Progenitor cell of endocrine pancreas (in vitro differentiated cells): ENCODE measurements at places on chromosomes 16 and 17.

DNA sequence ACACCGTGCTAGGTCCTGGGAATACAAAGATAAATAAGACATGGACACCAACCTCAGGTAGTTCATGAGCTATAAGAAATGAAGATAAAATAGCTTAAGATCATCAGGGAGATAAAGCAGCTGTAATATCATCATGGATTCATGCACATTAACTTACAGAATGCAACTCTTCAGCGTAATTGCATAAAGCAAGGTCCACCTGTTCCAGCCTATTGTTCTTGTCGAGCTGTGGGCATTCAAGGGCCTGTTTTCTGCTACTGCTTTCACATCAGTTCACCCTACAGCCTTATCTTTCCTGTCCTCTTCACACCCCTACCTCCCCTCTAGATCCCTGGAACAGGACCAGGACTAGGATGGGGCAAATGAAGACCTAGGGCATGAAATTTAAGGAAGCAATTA is 133.9 kb downstream of the SPACA3 start:
- H3K27me3 ChIP-seq = peaks cover 29% of the 10 kb centered on the region
- H3K36me3 ChIP-seq = no peaks in the 10 kb centered on the region
- H3K27ac ChIP-seq = no peak overlapping the region

GRCh38 chr16:86306811-86307513 is 203.4 kb upstream of the FOXF1 start:
- no peak overlapping the region for H3K27ac ChIP-seq
- no peak overlapping the region for H3K4me3 ChIP-seq
- no peaks in the 10 kb centered on the region for H3K4me1 ChIP-seq
- H3K27me3 ChIP-seq = peaks cover 39% of the 10 kb centered on the region
- DNase-seq = no peak
- no peaks in the 10 kb centered on the region for H3K36me3 ChIP-seq

DNA sequence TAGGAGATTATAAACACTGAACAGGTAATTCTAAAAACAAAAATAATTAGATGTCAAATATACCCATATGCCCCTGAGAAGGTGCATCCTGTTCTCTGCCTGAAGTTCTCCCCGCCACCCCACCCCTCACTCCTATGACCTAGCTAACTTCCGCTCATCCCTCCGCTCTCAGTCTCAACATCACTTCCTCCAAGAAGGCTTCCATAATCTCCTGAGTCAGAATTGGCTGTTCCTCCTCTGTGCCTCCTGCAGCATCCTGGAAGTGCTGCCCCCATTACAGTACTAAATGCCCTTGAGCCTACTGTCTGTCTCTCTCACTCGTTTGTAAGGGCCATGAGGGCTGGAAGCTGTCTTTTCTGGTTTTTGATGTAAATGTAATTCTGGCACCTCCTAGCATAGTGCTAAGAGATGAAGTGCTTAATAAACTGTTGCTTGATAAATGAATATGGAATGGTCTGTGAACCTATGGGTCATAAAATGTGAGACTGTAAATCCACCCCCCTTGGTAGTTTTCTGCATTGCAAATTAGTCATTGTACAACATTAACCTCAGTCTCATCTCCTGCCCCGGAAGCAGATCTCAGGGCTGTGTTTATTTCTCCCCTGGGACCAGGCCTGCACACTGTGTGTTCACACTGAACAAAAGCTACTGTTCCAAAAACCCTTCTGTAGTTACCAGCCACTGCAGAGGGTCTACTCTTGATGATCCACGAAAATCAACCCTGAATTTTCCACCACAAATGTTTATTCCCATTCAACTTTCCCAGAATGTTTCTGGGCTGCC is 3.9 kb upstream of the MYO1D start:
- peaks cover 3% of the 10 kb centered on the region for H3K4me1 ChIP-seq
- H3K4me3 ChIP-seq = no peak overlapping the region
- no peaks in the 10 kb centered on the region for H3K36me3 ChIP-seq

DNA sequence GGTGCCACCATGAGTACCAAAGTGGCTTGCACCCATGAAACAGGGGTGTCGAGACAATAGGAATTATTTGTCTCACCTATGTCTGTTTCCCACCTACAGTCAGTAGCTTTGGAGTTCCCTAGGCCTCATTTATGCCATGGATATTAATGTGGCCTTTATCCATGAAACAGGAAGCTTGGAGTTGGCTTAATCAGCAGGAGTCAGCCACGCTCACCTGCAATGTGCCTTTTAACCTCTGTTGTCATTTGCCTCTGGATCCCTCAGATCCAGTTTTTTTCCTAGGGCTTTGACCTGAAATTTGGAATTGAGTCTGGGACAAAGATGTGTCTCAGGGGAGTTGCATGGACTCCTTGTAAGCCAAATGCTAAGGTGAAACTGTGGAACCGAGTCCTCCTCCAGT is 44.4 kb downstream of the TAOK1 start:
- H3K4me1 ChIP-seq = peaks cover 2% of the 10 kb centered on the region
- H3K27me3 ChIP-seq = no peaks in the 10 kb centered on the region
- no peak overlapping the region for H3K27ac ChIP-seq
- DNase-seq = no peak
- H3K4me3 ChIP-seq = no peak overlapping the region

- DNase-seq = no peak
- H3K4me3 ChIP-seq = no peak overlapping the region
- no peaks in the 10 kb centered on the region for H3K4me1 ChIP-seq
These were observed 36.6 kb downstream of the TMEM11 start for GRCh38 chr17:21177401-21177800.

- H3K27ac ChIP-seq = no peak overlapping the region
- no peak for DNase-seq
- H3K4me3 ChIP-seq = no peak overlapping the region
- H3K36me3 ChIP-seq = no peaks in the 10 kb centered on the region
These were observed 427.1 kb downstream of the GRIN2A start for GRCh38 chr16:9755081-9755480.

- H3K4me1 ChIP-seq = no peaks in the 10 kb centered on the region
- no peak for DNase-seq
- H3K4me3 ChIP-seq = no peak overlapping the region
- H3K27me3 ChIP-seq = peaks cover 49% of the 10 kb centered on the region
- no peak overlapping the region for H3K27ac ChIP-seq
- H3K36me3 ChIP-seq = no peaks in the 10 kb centered on the region
These were observed 36.1 kb upstream of the PHB1 start for GRCh38 chr17:49450735-49451134.

DNA sequence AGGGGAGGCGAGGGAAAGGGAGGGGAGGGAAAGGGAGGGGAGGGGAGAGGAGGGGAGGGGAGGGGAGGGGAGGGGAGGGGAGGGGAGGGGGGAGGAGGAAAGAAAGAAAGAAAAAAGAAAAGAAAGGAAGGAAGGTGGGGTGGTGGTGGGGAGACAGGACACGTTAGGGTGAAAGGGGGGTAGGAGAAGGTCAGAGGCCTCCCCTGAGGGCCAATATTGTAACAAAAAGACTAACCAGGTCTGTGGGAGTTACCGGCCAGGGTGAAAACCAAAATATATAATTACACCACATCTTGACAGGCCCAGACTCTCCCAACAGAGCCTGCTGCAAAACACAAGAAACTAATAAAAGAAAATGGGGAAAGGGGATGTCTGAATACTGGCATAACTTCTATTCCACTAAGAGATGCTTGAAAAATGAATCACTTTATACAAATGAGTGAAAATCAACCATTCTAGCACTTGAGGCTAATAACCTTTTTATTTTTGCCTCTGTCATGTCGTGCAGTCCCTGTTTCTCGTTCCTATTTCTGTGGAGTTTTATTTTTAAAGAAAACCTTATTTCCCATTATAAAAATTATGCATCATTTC is 10.0 kb downstream of the WDR45B start:
- H3K4me1 ChIP-seq = peaks cover 19% of the 10 kb centered on the region
- no peak for DNase-seq
- H3K4me3 ChIP-seq = no peak overlapping the region
- no peak overlapping the region for H3K27ac ChIP-seq
- no peaks in the 10 kb centered on the region for H3K27me3 ChIP-seq
- peaks cover 51% of the 10 kb centered on the region for H3K36me3 ChIP-seq

GRCh38 chr17:64341181-64341580 is 49.5 kb downstream of the PECAM1 start:
- no peak for DNase-seq
- H3K36me3 ChIP-seq = no peaks in the 10 kb centered on the region
- H3K4me3 ChIP-seq = no peak overlapping the region

GRCh38 chr16:86367291-86368072 is 142.8 kb upstream of the FOXF1 start:
- no peaks in the 10 kb centered on the region for H3K36me3 ChIP-seq
- H3K27ac ChIP-seq = no peak overlapping the region
- no peak for DNase-seq
- peaks cover 5% of the 10 kb centered on the region for H3K4me1 ChIP-seq
- H3K27me3 ChIP-seq = peaks cover 41% of the 10 kb centered on the region

GRCh38 chr16:66594739-66595138 is 9.8 kb upstream of the CMTM3 start:
- no peak overlapping the region for H3K4me3 ChIP-seq
- no peak overlapping the region for H3K27ac ChIP-seq
- no peaks in the 10 kb centered on the region for H3K27me3 ChIP-seq
- DNase-seq = no peak
- H3K4me1 ChIP-seq = no peaks in the 10 kb centered on the region
- no peaks in the 10 kb centered on the region for H3K36me3 ChIP-seq

- H3K27ac ChIP-seq = peak overlapping the region; percentile 73
- no peak overlapping the region for H3K4me3 ChIP-seq
- H3K36me3 ChIP-seq = peaks cover 17% of the 10 kb centered on the region
- H3K4me1 ChIP-seq = no peaks in the 10 kb centered on the region
- no peaks in the 10 kb centered on the region for H3K27me3 ChIP-seq
These were observed 17.9 kb downstream of the LIG3 start for GRCh38 chr17:34998205-34998604.

DNA sequence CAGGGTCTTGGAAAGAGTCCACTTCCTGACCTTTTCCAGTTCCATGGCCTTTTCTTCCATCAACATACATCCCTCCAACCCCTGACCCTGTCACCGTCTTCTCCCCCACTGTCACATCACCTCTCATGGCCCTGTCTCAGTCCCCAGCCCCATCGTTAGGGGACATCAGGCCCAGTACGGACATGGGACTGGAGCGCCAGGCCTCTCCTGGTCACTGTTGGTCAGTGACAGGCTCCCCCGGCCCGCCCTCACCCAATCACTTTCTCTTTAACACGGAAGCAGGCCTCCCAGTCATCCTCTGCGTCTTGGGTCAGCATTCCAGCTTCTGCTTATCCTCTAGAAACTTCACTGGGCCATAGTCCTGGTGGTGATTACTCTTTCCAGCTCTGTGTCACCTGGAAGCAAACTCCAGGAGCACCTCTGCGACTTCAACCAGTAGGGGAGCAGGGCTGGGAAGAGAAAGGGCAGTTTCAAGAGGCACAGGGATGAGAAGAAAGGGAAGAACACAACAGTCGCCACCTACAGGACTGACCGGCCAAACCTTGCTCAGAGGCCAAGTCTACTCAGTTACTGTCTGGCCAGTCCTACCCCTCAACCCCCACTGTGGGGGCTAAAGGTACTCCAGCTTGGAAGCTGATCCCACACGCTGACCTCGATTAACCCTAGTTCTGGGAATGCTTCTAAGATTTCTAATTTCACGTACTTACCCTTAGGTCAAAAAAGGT is 15.9 kb upstream of the ICAM2 start:
- no peak overlapping the region for H3K4me3 ChIP-seq
- peaks cover 12% of the 10 kb centered on the region for H3K4me1 ChIP-seq
- H3K27me3 ChIP-seq = no peaks in the 10 kb centered on the region
- peaks cover 21% of the 10 kb centered on the region for H3K36me3 ChIP-seq
- H3K27ac ChIP-seq = peak overlapping the region; percentile 52

DNA sequence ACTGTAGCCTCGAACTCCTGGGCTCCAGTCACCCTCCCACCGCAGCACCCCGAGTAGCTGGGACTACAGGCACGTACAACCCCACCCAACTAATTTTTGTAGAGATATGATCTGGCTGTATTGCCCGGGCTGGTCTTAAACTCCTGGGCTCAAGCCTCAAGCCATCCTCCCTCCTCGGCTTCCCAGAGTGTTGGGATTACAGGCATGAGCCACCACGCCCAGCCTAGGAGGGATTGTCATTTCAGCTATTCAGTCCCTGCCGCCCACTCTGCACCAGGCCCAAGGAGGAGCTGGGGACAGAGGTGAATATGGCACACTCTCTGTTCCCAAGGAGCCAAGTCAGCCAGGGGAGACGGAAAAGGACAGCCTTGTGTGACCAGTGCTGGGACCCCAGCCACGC is 256.2 kb downstream of the PARN start:
- no peaks in the 10 kb centered on the region for H3K36me3 ChIP-seq
- H3K4me3 ChIP-seq = no peak overlapping the region
- no peaks in the 10 kb centered on the region for H3K27me3 ChIP-seq
- no peak for DNase-seq
- H3K27ac ChIP-seq = no peak overlapping the region

DNA sequence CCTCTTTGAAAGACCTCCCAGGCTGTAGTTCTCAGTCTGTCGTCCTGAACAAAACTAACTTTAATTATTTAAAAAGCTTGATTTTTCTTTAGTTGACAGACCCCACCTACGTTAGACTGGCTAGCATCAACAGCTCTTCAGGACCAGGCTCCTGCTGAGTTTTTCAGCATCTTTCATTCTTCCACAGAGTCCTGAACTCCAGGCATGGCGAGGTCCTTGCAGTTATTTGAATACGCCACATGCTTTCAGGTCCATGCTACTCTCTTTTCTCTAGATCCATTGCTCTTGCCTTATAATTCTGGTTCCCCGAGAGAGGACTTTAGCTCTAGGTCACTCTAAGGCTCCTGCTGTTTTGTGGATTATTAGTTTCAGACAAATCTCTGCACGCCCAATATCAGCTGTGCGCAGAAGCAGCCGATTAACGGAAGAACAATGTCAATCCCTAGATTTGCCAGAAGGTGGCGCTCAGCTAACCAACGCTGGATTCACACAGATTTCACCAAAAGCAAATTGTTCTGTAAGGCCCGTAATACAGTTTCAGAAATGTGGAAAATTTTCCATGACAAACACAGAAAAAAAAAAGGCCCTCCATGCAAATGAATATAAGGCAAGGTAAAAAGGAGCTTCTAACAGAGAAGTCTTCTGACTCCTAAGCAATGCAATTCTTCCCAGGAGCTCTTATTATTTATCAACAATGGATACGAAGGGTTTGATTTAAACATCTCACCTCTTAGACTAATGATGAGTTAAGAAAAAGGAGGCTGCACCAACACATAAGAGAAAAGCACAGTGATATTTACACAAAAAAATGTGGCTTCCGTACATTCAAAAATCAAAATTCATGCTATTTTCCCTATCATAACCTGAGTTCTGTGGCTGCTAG is 33.5 kb upstream of the BCO1 start:
- H3K4me3 ChIP-seq = no peak overlapping the region
- no peaks in the 10 kb centered on the region for H3K4me1 ChIP-seq
- H3K27ac ChIP-seq = no peak overlapping the region
- peaks cover 25% of the 10 kb centered on the region for H3K27me3 ChIP-seq
- H3K36me3 ChIP-seq = no peaks in the 10 kb centered on the region
- no peak for DNase-seq

DNA sequence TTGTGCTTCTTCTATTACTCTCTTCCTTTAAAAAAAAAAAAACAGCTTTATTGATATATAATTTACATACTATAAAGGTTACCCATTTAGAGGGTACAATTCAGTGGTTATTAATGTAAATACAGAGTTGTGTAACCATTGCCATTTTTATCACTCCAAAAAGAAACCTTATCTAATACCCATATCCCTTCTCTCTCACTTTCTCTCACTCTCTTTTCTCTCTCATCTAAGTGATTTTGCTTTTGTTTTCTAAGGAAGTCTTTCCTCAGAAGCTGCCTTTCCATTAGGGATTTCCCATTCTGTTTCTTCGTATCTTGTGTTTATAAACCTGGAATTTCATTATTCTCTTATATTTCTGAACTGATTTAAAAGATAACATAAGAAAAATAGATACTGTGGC is 55.5 kb downstream of the NFAT5 start:
- H3K4me3 ChIP-seq = no peak overlapping the region
- H3K36me3 ChIP-seq = peaks cover 11% of the 10 kb centered on the region
- no peak for DNase-seq
- peaks cover 10% of the 10 kb centered on the region for H3K4me1 ChIP-seq
